Right cardiac atrium (tissue), 5 donors: ENCODE measurements at places on chromosomes 3 and 15. TPM values are rescaled to one million over a fixed set of nuclear protein-coding genes. Genes with fewer than 3 reads are reported as not detected.

TRPM7 gene
- 11.9 TPM for polyA plus RNA-seq

CLDN18 gene
- 0.84 TPM for polyA plus RNA-seq

ALDH1A2 gene
- polyA plus RNA-seq, result 14.7 TPM

C2CD4A gene
- polyA plus RNA-seq, result 0.02 TPM

APOD gene
- 174 TPM for polyA plus RNA-seq

LRRC31 gene
- not detected for polyA plus RNA-seq

SUCNR1 gene
- 0.45 TPM for polyA plus RNA-seq

AMIGO3 gene
- polyA plus RNA-seq, result 0.57 TPM

DNASE1L3 gene
- polyA plus RNA-seq, result 15.6 TPM

ZNF106 gene
- 94.6 TPM for polyA plus RNA-seq

MINAR1 gene
- polyA plus RNA-seq, result 0.05 TPM

CD200 gene
- polyA plus RNA-seq, result 4.0 TPM

PLA2G4E gene
- 0.07 TPM for polyA plus RNA-seq

ZNF501 gene
- 1.9 TPM for polyA plus RNA-seq

GOLGA6L7 gene
- not detected for polyA plus RNA-seq

CCDC51 gene
- 11.2 TPM for polyA plus RNA-seq

CD200R1 gene
- polyA plus RNA-seq, result 0.14 TPM

PTPN23 gene
- polyA plus RNA-seq, result 14.1 TPM
